ENCODE measurements at places on chromosomes 5 and 9.

GRCh38 chr5:117242028-117242427 lies 667.4 kb upstream of the SEMA6A start:
- no peak for DNase-seq

DNA sequence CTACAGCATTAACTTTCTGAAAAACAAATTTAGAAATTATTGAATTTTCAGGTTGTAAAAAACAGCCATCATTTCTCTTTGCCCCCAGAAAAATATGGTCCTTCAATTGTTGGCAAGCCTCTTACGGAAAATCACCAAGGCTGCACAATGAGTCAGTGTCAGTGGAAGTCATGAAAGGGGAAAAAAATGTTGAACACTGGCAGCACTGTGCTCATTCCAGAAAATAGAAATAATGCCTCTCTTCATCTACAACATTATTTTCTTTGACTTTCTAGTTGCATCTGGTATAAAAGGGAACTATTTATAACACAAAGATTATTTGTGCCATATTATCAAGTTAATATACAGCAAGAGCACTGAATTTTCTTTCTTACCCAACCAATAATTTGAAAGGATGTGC lies 26.7 kb upstream of the STK32A start:
- no peak for DNase-seq

GRCh38 chr5:9853309-9853708 lies 223.2 kb upstream of the TAS2R1 start:
- no peak for DNase-seq

GRCh38 chr5:112862085-112862484 lies 998 bp downstream of the SRP19 start:
- no peak for DNase-seq

- DNase-seq = no peak
These were observed 252.7 kb downstream of the AP3B1 start for GRCh38 chr5:78041805-78042204.

DNA sequence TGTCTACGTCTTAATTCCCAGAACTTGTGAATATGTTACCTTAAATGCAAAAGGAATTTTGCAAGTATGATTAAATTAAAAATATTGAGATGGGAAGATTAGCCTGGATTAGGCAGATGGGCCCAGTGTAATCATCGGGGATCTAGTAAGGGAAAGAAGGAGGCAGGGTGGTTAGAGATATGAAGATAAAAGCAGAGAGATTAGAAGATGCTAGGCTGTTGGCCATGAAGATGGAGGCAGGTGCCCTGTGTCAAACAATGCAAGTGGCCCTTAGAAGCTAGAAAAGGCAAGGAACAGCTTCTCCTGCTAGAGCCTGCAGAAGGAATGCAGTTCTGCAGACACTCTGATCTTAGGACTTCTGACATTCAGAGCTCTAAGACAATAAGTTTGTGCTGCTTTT lies 28.8 kb upstream of the ISOC1 start:
- no peak for DNase-seq

DNA sequence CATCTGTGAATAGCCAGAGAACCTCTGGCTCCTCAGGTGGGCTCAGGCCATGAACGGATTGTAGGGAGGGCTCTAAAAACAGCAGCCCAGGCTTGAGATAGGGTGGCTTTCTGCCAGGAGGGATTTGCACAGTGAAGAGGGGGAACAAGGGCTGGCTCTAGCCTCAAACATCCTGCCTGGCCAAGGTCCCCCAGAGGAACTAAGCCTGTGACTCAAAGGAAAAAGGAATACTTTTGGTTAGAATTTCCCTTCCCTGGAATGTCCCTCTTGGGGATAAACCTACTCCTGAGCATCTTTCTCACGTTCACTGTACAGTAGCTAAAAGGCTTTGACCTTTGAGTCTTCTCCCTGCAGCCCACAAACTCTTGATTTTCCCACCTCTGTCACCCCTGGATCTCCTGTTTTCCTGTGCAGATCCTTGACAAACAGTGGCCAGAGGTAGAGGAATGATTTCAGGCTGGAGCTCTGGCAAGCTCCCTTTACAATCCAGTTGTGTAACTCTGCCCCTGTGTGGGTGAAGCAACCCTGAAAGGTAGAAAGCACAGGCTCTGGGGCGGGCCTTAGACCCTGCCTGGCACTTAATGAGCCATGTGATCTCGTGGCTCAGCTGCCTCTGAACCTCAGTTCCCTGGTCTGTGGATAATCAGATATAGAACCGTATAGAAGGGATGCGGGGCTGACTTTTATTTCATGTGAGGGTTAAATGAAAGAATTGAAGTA lies 17.4 kb downstream of the SEC61B start:
- peak; percentile 24 for DNase-seq

GRCh38 chr5:179113945-179114641 lies 53.9 kb downstream of the ZNF354C start:
- DNase-seq = no peak

DNA sequence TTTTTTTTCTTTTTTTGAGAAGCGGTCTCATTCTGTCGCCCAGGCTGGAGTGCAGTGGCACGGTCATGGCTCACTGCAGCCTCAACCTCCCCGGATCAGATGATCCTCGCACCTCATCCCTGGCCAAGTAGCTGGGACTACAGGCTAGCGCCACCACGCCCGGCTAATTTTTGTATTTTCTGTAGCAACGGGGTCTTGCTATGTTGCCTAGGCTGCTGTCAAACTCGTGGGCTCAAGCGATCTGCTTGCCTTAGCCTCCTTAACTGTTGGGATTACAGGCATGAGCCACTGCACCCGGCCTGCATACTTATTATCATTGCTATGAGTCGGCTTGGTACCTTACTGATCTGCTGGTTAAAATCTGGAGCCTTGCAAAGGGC lies 790 bp upstream of the IARS1 start:
- no peak for DNase-seq

- no peak for DNase-seq
These were observed 27.7 kb downstream of the MLLT3 start for GRCh38 chr9:20594608-20595007.

DNA sequence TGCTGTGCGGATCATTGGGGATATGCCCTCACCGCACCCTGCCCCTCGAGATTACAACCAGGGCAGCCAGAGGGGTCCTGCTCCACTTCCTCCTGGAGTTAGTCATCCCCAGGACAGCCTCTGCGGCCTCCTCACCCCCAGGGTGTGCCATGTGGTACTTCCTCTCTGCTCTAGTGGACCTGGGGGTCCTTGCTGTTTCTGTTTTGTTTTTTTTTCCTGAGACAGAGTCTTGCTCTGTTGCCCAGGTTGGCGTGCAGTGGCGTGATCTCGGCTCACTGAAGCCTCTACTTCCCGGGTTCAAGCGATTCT lies 5.2 kb upstream of the FCN1 start:
- no peak for DNase-seq

DNA sequence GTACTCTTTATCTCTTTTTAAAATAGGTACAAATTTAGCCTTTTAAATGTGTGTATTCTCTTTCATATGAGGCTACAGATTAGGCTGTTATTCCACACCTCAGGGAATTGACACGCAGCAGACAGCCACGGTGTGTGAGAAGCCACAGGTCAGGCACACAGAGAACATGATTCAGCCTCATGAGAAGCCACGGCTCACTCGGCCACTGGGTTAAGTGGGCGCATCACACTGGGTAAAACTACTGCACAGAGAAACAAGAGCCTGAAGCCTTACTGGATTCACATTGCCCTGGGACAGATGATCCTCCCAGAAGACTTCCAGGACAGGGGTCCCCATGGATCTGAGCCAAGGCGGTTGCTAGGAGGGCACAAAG lies 28.2 kb downstream of the LPCAT1 start:
- DNase-seq = no peak

DNA sequence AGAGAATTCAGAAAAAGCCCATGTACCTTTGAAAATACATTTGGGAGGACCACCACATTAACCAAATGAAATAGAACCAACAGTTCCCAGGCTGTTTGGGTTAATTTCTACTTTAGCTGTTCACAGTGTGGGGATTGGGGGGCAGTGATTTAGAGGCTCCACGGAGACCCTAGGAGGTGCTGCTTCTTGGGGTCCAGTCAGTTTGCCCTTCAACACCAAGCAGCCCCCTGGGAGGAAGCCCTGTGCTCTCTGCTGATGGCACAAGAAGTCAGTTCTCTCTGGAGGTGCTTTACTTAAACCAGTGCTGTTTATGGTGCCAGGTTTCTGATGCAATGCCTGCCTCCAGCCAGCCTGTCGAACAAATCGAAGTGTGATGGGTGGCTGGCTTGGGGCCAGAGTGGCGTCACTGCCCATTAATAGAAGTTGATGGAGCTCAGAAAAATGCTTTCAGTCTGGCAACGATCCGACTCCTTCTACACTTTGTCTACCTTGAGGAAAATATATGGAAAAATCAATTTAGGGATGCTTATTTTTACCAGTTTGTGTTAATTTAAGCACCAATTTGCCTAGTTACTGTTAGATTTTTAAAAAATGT lies 134.0 kb downstream of the SNX18 start:
- no peak for DNase-seq

DNA sequence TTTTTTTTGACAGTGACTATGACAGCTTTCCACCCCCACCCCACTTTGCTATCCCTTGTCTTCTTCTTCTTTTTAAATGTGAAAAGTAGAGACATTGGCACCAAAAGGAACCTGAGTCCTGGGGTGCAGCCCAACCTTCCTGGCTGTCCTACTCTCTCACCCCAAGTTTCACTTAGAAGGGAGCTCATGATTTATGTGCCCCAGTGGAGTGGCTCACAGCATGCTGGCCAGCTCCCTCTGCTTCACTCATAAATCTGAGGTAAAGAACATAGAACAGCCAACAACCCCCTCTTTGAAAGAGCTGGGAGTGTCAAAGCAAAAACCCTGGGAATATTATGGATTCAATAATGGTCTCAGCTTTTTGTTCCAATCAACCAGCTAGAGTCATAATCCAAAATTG lies 196.3 kb upstream of the DAPK1 start:
- DNase-seq = no peak

DNA sequence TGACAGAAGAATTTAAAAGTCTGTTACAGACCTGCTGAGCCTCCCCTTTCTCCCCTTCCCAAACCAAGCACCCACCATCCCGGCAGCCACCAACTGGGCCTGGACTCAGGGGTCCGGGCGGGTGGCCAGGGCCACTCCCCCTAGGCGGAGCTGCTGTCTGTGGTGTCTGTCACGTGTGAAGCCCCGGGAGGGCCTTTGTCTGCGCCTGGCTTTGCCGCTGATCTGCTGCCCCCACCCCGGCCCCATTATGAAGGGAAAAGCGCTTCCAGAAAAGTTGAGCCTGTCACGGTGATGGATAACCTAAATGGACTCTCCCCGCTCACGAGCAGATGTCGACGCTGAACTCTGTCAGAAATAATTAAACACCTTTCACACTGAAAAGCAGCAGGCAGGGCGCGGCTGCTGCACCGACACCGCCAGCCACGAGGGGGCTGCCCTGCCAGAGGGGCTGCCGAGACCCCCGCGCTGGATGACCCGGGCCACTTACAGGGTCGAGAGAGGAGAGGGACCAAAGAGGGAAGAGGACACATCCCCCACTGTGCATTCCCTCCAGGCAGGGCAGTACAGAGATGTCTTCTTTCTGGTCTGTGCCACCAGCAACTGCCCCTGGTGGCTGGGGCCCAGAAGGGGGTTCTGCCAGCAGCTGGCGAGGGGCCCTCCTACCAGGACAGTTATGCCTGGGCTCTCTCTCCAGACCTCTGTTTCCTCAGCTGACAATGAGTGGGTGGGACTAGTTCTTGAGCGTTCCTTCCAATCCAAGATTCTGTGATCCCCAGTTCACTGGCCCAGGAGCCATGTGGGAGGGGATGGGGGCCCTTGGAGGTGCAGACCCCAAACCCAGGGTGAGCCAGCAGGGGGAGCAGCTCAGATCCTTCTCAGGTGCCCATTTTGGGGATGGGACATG lies 36.0 kb upstream of the BARHL1 start:
- no peak for DNase-seq

GRCh38 chr5:54541823-54542783 lies 24.5 kb downstream of the SNX18 start:
- no peak for DNase-seq

DNA sequence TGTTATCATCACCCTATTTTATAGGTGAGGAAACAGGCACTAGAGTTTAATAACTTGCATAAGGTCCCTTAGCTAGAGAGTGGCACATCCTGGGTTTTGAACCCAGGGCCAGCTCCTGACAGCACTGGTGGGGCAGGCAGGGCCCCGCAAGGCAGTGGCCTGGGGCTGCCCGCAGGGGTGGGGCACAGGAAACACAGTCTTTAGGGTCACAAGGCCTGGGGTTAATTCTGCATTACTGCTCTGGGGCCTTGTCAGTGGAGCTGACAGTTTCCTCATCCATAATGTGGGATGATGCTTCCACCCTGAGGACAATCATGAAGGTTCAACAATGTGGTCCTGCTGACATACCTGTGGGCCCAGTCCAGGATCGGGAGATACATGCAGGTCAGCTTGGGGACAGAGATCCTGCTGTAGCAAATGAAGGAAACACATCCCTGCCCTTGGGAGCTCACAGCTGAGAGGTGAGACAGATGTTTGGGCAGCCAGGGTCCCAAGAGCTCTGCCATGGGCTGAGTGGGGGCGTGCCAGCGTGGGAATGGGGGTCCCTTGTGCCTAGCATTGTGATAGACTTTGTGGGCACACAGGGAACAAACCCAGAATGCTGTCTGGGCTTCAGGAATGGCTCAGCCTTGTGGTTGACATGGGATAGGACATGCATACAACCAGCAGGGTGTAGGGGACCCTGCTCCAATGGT lies 14.7 kb downstream of the FGF18 start:
- DNase-seq = no peak

GRCh38 chr5:89948977-89949376 lies 460.6 kb downstream of the CETN3 start:
- no peak for DNase-seq

DNA sequence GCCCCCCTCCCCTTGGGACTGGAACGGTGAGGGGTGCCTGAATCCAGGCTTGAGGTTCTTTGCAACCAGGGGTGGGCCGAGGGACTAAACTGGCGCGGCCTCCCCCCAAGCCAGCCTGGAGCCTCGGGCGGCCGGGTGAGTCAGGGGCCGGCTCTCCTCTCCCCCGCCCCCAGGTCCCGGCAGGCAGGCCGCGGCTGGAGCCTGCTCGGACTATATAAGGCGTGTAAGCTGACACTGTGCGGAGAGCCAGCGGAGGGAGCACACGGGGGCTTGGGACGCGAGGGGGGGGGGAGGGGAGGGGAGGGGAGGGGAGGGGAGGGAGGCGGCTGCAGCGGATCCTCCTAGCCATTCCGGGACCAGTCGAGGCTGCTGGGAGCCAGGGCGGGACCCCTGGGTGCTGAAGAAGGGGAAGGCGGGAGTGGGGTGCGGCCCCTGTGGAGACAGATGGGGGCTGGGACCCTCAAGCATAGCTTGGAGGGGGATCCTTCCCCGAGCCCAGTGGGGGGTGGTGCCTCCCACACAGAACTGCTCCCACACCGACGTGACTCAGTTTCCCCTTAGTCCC lies 595 bp downstream of the PDLIM7 start:
- DNase-seq = peak; percentile 91

GRCh38 chr5:56845277-56845676 lies 29.9 kb downstream of the MAP3K1 start:
- DNase-seq = no peak

DNA sequence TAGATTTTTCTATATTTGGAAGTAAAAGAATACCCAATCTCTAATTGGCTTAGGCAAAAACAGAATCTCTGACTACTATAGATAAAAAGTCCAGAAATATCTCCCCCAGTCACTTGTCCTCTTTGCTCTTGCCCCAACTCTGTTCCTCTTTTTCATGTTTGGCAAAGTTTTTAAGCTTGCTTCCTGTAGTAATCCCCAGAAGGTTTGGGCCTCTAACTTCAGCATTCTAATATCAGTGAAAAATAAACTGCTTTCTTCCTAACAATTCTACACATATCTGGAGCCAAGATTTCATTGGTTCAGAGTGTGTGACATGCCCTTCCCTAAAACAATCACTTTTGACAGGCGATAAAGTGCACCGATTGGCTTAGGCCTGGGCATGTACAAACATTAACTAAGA lies 1680.3 kb downstream of the MAT2B start:
- DNase-seq = no peak

- DNase-seq = no peak
These were observed 19.3 kb upstream of the MAPK9 start for GRCh38 chr5:180311216-180311615.
